ENCODE measurements at places on chromosomes 3 and 15. TPM values are rescaled to one million over a fixed set of nuclear protein-coding genes. Genes with fewer than 3 reads are reported as not detected.

- H3K27ac ChIP-seq: no peak overlapping the region
- peaks cover 58% of the 10 kb centered on the region for H3K36me3 ChIP-seq
- no peak overlapping the region for H3K4me3 ChIP-seq
- no peaks in the 10 kb centered on the region for H3K27me3 ChIP-seq
- no peaks in the 10 kb centered on the region for H3K4me1 ChIP-seq
- DNase-seq: no peak
Measured at GRCh38 chr15:43406808-43407207, 35.9 kb downstream of the TUBGCP4 start.

- no peaks in the 10 kb centered on the region for H3K36me3 ChIP-seq
- no peaks in the 10 kb centered on the region for H3K27me3 ChIP-seq
- H3K27ac ChIP-seq: no peak overlapping the region
Measured at GRCh38 chr3:134886991-134887390, 91.9 kb downstream of the EPHB1 start.

DNA sequence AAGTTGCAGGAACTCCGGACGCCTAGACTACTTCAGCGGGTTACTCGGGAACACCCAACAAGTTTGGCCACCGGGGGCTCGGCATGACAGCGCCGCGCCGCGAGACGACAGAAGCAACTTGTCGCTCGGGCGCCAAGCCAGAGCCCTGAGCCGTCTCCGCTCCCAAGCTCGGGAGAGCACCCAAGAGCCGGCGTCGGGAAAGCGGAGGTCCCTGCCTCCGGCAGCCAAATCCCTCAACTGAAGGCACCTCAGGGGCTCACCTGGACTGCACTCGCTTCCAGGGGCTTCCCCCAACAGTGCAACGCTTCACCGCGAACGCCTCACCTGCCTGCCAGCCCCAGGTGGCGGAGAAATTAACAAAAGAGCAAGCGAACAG, 640 bp downstream of the MB21D2 start:
- H3K36me3 ChIP-seq: no peaks in the 10 kb centered on the region
- H3K27ac ChIP-seq: peak overlapping the region; percentile 78
- no peaks in the 10 kb centered on the region for H3K27me3 ChIP-seq
- H3K4me3 ChIP-seq: peak overlapping the region; percentile 91
- DNase-seq: peak; percentile 39

CASR gene
- total RNA-seq: not detected

DNA sequence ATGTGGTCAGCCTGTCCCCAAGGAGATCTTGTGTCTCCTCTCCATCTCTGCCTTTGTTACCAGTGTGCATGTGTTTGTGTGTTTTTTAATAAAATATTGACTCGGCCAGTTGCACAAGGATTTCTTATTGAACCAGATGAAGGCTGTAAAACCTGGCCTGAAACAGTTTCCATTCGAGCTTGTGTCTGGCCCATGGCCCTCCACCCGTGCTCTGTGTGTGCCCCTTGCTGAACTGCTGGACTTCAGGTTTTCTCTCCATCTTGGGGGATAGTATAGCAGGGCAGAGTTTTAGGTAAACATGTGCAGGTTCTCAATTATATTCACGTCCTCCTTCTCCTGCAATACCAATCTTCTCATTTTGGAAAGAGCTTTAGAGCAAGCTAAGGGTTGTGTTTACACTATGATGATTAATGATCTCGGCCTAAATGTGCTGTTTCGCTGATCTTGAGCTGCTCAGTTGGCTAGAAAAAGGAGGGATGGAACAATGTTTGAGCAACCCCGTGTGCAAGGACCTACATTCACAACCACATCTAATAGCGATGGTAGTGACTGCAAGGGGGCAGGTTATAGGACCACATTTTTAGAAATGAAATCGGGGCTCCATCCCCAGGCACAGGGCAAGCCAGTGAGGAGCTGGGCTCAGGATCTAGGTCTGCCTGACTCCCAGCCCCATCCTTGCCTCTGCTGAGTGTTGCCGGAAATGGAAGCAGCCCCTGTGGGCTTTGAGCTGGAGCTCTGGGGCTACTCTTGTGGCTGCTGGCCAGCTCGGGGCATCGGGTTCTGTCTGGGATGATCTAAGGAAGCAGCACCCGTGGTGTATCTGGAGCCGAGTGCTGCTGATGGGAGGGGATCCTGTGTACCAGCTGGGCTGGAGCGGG, 47.7 kb downstream of the CMTM6 start:
- peaks cover 62% of the 10 kb centered on the region for H3K4me1 ChIP-seq
- H3K4me3 ChIP-seq: no peak overlapping the region
- no peak for DNase-seq
- peaks cover 25% of the 10 kb centered on the region for H3K36me3 ChIP-seq

DNA sequence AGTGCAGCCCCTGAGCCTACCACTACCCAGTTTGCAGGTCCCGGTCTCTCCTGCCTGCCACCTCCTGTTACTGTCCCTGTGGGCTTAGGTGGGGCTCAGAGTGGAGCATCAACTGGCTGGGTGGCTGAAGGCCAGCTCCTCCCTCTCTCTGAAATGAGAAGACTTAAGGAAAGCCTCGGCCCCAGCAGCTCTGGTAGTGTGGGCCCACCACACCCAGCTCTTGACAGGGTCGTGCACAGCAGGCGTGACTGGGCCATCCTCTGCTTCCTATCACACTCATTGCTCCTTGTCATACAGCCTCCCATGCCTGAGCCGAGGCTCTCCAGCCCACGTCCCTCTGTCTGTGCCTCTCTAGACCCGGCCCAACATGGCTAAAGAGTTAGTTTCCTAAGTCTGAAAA, 142.7 kb upstream of the LINGO1 start:
- H3K27me3 ChIP-seq: no peaks in the 10 kb centered on the region
- no peaks in the 10 kb centered on the region for H3K36me3 ChIP-seq
- DNase-seq: no peak
- no peaks in the 10 kb centered on the region for H3K4me1 ChIP-seq
- H3K27ac ChIP-seq: no peak overlapping the region

GRCh38 chr15:70576276-70576675, 187.1 kb downstream of the UACA start:
- DNase-seq: no peak
- peaks cover 5% of the 10 kb centered on the region for H3K4me1 ChIP-seq
- no peak overlapping the region for H3K4me3 ChIP-seq
- no peaks in the 10 kb centered on the region for H3K27me3 ChIP-seq
- H3K36me3 ChIP-seq: no peaks in the 10 kb centered on the region

PRR20G gene
- not detected for total RNA-seq

- DNase-seq: peak; percentile 75
- H3K27me3 ChIP-seq: no peaks in the 10 kb centered on the region
- H3K4me3 ChIP-seq: peak within 1 kb of the TSS; percentile 81
- H3K36me3 ChIP-seq: peaks cover under 1% of the 10 kb centered on the region
- H3K4me1 ChIP-seq: peaks cover 49% of the 10 kb centered on the region
Measured at GRCh38 chr15:67542420-67543347, at the start of gene MAP2K5. MAP2K5 (plus strand) TSS chr15:67542703; CDS start chr15:67543336, 633 bp downstream.

CTXN2 gene
- total RNA-seq: not detected

RETNLB gene
- total RNA-seq: not detected

GRCh38 chr15:68433551-68433950, 1.6 kb upstream of the ITGA11 start:
- no peak for DNase-seq
- H3K36me3 ChIP-seq: no peaks in the 10 kb centered on the region
- H3K27me3 ChIP-seq: peaks cover 5% of the 10 kb centered on the region
- no peak overlapping the region for H3K27ac ChIP-seq

GRCh38 chr15:56960116-56960515, 41.7 kb downstream of the TCF12 start:
- no peak for DNase-seq
- no peaks in the 10 kb centered on the region for H3K36me3 ChIP-seq
- peaks cover 49% of the 10 kb centered on the region for H3K4me1 ChIP-seq
- H3K27me3 ChIP-seq: no peaks in the 10 kb centered on the region
- H3K27ac ChIP-seq: no peak overlapping the region

NR2F2 gene
- not detected for total RNA-seq

DNA sequence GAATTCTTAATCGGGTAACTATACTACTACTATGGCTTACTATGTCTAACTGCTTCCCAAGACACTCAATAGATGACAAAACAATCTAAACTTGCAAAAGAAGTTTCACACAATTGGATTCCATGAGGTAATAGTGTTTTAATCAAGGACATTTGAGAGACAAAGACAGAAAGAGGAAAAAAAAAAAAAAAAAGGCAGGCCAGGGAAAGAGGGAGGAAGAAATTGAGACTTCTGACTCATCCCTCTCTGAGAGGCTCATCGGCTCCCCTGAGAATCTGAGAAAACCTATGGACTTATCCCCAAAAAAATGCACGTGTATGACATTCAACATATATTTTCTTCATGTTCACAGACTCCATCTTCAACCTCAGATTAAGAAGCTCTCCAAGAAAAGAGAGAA, 61.0 kb downstream of the SCAPER start:
- no peak overlapping the region for H3K4me3 ChIP-seq
- no peaks in the 10 kb centered on the region for H3K4me1 ChIP-seq
- H3K27me3 ChIP-seq: no peaks in the 10 kb centered on the region

FAM131A gene
- total RNA-seq: 9.0 TPM

DNA sequence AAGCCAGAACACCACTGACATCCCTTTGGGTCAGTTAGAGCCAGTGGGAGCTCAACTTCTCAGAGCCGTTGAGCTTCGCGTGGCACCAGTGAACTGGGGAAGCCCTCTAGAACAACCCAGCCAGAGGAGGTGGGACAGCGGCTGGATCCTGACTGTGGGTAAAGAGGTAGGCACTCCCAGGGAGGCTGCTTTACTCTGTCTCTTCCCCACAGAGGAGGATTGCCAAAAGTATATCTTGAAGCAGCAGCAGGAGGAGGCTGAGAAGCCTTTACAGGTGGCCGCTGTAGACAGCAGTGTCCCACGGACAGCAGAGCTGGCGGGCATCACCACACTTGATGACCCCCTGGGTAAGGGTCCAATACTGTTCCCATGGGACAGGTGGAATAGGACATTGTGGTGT, 1.2 kb downstream of the MYD88 start:
- peaks cover 13% of the 10 kb centered on the region for H3K36me3 ChIP-seq
- DNase-seq: no peak
- H3K27ac ChIP-seq: peak overlapping the region; percentile 86
- H3K4me3 ChIP-seq: peak overlapping the region; percentile 95

DNA sequence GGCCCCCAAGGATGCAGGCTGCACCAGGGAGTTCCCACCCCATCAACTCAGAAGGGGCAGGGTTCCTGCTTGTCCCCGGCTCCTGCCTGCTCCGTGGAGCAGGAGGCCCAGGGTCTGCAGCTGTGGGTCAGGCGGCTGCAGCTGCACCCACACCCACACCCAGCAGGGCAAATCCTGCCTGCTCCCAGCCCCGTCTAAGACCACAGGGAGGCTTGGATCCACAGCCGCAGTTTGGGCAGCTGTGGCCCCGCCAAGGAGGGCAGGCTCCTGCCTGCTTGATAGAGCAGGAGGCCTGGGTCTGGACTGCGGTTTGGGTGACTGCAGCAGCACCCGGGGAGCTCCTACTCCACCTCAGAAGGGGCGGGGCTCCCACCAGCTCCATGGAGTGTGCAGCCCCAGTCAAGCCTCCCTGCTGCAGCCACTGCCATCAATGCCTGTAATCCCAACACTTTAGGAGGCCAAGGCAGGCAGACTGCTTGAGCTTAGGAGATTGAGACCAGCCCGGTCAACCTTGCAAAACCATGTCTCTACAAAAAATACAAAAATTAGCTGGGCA, 163.6 kb downstream of the OSBPL10 start:
- H3K27me3 ChIP-seq: no peaks in the 10 kb centered on the region
- H3K4me3 ChIP-seq: no peak overlapping the region
- no peaks in the 10 kb centered on the region for H3K4me1 ChIP-seq

GRCh38 chr3:18099611-18100010, 325.5 kb downstream of the SATB1 start:
- no peak overlapping the region for H3K27ac ChIP-seq
- no peak overlapping the region for H3K4me3 ChIP-seq
- no peak for DNase-seq
- no peaks in the 10 kb centered on the region for H3K27me3 ChIP-seq
- H3K4me1 ChIP-seq: no peaks in the 10 kb centered on the region
- H3K36me3 ChIP-seq: no peaks in the 10 kb centered on the region

NRROS gene
- 18.7 TPM for total RNA-seq

- no peak for DNase-seq
- H3K36me3 ChIP-seq: no peaks in the 10 kb centered on the region
- no peak overlapping the region for H3K4me3 ChIP-seq
- no peaks in the 10 kb centered on the region for H3K27me3 ChIP-seq
Measured at GRCh38 chr15:61742591-61742990, 317.7 kb downstream of the VPS13C start.

NR1I2 gene
- 0.39 TPM for total RNA-seq

CACNA2D2 gene
- total RNA-seq: 1.9 TPM

DNA sequence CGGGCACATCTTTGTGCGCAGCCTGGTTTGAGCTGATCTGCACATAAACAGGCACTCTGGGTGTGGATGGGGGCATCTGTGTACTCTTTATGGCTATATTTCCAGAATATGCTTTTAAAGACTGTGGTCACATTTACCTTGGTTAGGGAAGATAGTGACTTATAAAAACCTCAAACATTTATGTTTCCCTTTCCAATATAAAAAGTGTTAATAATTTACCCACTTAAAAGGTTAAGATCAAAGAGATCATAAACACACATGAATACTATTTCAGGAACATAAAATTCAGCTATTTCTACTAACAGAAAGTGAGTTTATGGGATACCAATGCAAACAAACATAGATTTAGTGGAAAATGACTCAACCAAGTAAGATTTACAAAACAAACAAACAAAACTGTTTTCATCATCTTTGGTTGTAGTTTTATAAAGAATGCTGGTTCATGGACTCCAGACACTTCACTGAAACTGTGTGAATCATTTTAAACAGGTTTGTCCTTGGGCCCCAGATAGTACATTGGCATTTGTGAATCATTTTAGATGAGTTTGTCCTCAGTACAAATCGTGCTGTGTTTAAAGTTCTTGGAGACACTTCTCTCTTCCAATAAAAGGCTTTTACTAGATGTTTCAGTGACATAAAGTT, 253.5 kb upstream of the CTDSPL start:
- H3K4me1 ChIP-seq: no peaks in the 10 kb centered on the region
- DNase-seq: no peak
- no peaks in the 10 kb centered on the region for H3K36me3 ChIP-seq
- no peaks in the 10 kb centered on the region for H3K27me3 ChIP-seq
- H3K27ac ChIP-seq: no peak overlapping the region

DNA sequence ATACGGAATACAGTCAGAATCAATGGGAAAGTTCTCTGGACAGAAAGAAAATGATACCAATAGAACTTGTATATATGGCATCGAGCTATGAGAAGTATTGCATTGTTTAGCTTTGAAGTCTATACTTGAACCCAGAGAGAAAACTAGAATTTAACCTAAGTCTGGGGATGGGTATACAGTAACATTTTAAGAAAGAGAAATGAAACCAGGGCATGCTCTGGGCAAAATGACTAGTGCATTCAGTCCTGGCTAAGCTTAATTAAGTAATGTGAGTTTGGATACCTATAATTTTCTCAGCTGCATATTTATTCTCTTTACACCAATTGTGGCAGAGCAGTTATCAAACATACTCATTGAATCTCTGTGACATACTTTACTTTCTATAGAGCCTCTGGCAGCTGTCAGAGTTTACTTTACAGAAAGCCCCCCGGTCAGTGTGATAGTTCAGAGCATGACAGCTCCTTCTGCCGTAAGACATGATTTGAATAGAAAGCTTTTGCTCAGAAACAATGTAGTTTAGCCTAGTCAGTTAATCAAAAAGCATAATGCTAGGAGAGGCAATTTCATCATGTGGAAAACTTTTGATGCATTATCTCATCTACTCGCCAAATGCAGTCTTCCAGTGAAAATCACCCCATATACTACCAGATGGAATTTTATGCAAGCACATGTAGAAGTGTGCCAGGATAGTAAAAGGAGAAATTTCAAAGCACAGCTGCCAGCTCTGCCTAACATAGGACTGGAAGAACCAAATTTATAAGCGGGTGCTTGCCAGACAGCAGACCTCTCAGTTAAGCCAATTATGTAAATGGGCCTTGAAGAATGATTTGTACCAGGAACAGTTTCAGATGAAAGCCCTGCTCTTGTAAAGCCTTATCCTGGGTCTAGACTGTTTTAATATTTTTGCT, 40.7 kb downstream of the OXSM start:
- DNase-seq: no peak
- H3K27me3 ChIP-seq: no peaks in the 10 kb centered on the region
- no peaks in the 10 kb centered on the region for H3K36me3 ChIP-seq
- peaks cover 12% of the 10 kb centered on the region for H3K4me1 ChIP-seq
- no peak overlapping the region for H3K27ac ChIP-seq
